ENCODE measurements at places on chromosomes 7 and 10. TPM values are rescaled to one million over a fixed set of nuclear protein-coding genes. Genes with fewer than 3 reads are reported as not detected.

DNA sequence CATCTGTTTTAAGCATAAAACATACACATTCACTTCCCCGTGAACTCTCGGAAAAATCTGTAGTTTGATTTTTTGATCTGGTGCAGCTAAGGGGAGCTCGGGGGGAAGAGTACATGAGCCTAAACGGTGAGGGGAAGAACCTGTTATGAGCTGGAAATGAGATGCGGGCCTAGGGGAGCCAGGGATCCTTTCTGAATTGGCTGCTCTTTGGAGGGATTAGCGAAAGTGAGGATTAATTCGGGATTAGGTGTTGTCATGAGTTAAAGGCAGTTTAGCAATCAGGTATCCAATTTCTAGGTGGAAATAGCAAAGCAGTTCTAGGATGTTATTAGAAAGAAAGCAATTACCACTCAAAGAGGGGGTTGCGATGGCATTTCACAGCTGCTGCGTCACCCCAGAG lies 51.1 kb upstream of the ADARB2 start:
- no peak for DNase-seq

GRCh38 chr10:33377658-33378025 lies 43.2 kb upstream of the NRP1 start:
- DNase-seq, result no peak

GRCh38 chr7:73623798-73624668 lies at the start of gene MLXIPL:
MLXIPL (minus strand) TSS chr7:73624522; CDS start chr7:73624492, 30 bp downstream.
- DNase-seq, result peak; percentile 37

DNA sequence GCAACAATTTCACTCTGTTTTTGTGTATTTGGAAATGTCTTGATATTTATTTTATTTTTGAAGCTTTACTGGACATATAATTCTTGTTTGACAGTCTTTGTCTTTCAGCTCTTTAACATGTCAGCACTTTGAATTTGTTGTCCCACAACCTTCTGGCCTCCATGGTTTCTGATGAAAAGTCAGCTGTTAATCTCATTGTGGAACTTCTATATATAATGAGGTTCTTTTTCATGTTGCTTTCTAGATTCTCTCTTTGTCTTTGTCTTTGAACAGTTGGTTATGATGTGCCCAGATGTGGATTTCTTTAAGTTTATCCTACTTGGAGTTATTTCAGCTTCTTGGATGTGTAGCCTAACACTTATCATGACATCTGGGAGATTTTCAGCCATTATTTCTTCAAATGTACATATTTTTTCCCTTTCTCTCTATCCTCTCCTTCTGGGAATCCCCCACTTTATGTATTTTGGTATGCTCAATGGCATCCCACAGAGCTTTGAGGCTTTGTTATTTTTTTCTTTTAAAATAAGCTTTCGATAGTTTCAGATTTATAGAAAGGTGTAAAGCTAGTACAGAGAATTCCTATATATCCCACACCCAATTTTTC lies 9.5 kb upstream of the LMTK2 start:
- DNase-seq, result no peak

DNA sequence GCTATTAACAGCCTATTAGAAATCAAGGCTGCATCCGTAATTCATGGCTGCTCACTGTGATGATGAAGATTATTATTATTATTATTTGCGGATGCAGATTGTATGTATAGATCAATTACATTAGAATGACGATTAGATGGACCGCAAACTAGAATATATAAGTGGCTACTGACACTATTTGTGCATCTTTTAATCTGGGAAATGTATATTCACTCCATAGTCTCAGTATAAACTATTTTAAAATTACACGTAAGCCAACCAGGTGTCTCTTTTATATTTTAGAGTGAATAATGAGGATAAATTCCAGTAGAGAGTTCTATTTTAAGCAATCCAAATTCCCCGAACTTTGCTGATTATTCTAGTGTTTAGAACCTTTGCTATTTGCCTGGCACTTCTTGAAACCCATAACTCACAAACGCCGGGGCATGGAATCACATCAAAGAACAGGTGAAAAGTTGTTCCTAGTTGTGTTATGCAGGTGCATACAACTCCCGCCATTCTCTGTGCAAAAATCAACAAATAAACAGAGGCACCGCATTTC lies 509 bp upstream of the ING3 start:
- no peak for DNase-seq

DNA sequence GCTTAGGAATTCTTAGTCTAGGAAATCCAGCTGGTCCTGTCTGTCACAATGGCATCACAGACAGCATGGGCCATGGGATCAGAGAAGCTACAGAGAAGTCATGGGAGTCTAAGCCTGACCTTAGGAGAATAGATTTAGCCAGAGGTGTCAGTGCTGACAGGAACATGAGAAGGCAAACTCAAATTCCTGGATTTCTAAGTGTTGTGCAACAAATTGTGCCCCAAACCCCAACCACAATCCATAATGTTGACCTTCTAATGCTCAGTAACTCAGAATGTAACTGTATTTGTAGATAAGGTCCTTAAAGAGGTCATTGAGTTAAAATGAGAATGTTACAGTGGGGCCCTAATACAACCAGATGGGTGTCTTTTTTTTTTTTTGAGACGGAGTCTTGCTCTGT lies 95.9 kb upstream of the RHOBTB1 start:
- no peak for DNase-seq

- no peak for DNase-seq
Observed at GRCh38 chr10:3469639-3470020, 297.0 kb upstream of the PITRM1 start.

DNA sequence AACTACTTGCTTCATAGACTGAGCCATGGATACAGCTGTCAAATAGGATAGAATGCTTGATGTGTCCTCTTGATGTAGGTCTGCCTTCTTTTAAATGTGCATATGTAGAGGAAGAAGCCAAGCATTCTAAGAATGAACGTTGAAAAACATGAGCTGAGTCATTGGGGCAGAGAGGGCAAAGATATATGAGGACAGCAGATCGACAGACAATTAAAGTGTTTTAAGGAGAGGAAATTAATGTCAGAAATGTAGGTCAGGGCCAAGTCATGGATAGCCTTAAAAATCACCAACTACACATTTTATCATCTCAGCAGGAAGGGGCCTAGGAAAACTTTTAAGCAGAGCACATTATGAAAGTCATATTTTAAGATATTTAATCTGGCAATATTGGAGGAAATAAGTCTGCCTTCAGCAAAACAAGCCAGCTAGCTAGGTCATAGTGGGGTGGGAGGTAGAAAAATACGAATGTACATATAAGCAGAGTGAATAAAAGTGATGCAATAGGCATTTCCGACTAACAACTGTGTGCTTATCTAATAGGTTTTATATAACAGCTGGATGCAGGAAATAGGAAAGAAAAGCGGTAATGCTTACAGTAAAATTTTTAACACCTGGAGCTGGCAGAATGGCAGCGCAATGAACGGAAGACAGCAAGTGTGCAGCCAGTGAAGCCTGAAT lies 638.3 kb upstream of the TPK1 start:
- DNase-seq, result no peak

DNA sequence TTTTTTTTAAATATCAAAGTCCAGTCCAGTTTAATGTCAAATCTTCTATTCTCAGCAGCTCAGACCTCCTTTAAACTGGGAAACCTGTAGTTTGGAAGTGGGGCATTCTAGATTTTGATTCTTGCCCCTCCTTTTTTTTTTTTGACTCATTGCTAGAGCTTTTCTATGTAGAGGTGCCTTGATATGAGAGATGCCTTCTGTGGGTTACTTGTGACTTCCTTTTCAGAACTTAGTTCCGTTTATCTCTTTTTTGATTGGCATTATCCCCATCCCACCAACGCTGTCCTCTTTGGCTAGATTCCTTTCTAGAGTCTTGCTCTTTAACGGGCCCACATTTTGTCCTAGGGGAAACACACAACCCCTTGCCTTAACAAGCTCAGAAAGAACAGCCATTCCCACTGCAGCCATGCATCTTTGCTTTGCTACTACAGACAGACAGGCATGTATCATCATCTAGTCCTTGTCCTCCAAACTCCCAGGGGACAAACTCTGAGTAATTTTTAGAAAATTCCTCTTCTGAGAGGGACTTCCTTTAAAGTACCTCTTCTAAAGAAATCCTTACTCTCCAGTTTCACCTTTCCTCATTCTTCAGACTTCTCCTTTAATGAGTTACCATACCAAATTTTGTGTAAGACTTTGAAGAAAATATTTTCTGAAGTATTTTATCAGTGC lies 153.6 kb downstream of the PHF14 start:
- DNase-seq, result no peak

DNA sequence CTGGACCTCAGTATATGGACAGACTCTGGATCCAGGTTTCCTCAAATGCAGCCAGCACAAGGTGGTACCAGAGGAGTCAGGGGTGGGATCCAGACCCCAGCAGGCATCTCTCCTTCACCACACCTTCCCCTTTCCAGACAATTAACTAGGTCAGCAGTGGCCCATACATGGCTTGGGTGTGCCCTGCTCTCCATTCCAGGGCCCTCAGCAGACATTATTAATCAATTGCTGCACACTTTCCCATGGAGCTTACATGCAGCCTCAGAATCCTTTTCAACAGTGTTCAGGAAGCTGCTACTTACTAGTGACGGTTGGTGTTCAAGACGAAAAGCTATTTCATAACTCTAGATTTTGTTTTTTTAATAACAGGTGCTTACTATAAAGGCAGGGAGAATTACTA lies 6.0 kb downstream of the COL13A1 start:
- DNase-seq, result no peak

GRCh38 chr10:132419538-132420468 lies 22.8 kb downstream of the PWWP2B start:
- no peak for DNase-seq

DNA sequence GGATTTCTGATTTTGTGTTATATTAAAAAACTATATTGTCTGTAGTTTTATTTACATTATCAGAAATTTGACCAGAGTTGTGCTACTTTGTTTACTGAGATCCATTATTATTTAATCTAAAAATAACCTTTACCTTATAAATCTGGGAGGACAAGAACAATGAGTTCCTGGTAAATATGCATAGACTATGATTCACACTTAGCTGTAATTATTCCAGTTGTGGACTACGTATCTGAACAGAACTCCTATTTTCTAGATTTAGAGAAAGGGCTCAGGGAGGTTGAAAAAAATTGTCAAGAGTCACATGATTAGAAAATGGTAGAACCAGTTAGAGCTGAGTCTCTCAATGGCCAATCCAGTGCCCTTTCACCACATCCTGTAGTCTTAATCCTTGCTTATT lies 4.2 kb upstream of the GPR158 start:
- no peak for DNase-seq

The ZWINT gene
- 1.6 TPM for total RNA-seq

The CAMK2B gene
- total RNA-seq, result not detected

The PON1 gene
- total RNA-seq, result not detected

The KCND2 gene
- not detected for total RNA-seq

The RNF133 gene
- not detected for total RNA-seq

The FOXI2 gene
- total RNA-seq, result not detected

The SAP25 gene
- 52.0 TPM for total RNA-seq

The CDH23 gene
- 4.6 TPM for total RNA-seq

The SUGCT gene
- total RNA-seq, result 0.95 TPM

The APBB1IP gene
- 44.5 TPM for total RNA-seq

Data from CD4-positive, alpha-beta T cell (primary cell).